ENCODE measurements at places on chromosomes 13 and 19.

GRCh38 chr19:34180709-34181108 is 8.4 kb downstream of the LSM14A start:
- DNase-seq = no peak

DNA sequence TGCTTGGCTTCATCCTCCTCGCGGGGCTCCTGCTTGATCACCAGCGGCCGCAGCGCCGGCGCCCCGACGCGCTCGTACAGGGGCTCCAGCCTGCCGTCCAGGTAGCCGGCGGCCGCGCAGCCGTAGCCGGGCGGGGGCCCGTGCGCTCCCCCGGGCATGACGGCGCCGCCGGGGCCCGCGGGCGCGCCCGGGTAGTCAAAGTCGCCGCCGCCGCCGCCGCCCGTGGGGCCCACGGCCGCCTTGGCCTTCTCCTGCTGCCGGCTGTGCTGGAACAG is 497 bp downstream of the CEBPA start:
- DNase-seq = no peak

- DNase-seq = no peak
Measured at GRCh38 chr13:28744656-28745055, 25.9 kb upstream of the SLC46A3 start.

DNA sequence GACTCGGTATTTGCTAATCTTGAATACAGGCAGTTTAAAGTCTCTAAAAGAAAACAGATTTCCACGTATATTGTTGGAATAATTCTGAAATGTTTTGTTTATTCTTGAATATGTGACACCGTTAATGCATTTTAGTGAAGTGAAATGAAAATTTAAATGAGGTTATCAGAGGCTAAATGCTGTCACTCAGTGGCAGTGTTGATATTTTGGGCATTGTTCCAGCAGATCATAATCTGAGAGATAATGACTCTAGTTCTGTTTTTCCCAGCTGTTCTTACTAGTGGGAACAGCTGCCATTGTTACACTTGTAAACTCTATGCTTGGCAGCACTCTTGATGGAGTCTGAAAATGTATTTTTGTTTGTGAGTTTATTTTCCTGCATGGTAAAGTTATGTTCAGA is 365.6 kb upstream of the SLC10A2 start:
- no peak for DNase-seq

- no peak for DNase-seq
Measured at GRCh38 chr13:27810461-27810860, 18.2 kb downstream of the GSX1 start.

DNA sequence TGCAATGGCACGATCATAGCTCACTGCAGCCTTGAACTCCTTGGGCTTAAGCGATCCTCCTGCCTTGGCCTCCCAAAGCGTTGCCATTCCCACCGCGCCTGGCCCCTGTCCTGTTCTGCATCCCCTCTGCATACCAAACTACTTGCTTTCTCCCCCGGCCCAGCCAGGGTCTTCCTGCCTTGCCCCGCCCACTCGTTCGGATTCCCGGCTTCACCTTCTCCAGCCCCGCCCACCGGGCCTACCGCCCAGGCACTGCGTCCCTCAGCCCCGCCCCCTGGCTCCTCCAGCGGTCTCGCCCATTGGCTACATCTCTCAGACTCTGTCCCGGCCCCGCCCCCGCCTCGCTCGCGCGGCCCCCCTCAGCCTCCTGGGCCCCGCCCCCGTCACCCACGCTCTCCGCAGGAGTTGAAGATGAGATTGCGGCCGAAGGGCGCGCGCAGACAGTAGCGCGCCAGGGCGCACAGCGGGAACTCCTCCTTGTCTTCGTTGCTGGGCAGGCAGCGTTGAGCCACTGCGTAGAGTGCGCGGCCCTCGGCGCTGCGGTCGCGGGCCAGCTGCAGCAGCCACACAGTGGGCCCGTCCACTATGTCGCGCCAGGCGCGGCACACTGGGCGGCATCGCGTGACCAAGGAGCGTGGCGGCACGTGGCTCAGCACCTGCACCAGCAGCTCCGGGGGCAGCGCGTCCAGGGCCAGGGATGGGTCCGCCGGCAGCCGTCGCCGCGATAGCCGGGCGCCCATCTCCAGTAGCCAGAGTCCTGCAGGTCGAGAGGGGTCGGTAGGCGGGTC is 19.0 kb downstream of the MRPS12 start:
- peak; percentile 79 for DNase-seq

DNA sequence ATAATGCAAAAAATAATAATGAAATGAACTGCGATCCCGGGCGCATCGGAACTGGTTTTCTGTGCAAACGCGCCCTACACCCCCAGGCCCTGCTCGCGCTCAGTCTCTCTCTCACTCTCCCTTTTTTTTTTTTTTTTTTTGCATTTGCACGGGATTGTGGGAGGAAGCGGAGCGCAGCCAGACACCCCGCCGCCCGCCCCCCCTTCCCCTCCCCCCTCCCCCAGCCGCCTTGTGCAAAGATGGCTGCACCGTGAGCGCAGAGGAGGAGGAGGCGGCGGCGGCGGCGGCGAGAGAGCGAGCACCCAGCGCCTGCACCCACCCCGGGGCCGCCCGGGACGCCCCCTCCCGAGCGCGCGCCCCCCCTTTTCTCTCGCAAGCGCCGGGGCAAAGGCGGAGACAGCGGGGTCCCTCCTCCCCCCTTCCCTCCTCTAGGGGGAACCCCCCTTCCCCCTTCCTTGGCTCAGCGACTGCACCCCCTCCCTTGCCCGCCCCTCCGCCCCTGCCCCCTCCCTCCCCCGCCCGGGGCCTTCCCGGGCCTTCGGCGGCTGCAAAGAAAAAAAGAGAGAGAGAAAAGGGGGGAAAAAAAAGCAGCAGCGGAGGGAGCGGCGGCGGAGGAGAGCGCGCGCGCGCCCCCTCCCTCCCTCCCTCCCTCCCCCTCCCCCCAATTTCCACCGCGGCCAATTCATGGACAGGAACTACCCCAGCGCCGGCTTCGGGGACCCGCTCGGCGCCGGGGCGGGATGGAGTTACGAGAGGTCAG is at the start of gene PRR12:
Gene PRR12, plus strand, starts transcription at position 212 of the 760 bp plus-strand sequence. Its CDS starts 473 bp downstream, at position 685.
- peak; percentile 64 for DNase-seq

- DNase-seq = no peak
Measured at GRCh38 chr19:49512970-49513745, 697 bp downstream of the FCGRT start.

GRCh38 chr19:20660473-20661140 is 764 bp downstream of the ZNF626 start:
- no peak for DNase-seq

GRCh38 chr19:9885077-9885552 is 50.0 kb downstream of the PIN1 start:
- no peak for DNase-seq

DNA sequence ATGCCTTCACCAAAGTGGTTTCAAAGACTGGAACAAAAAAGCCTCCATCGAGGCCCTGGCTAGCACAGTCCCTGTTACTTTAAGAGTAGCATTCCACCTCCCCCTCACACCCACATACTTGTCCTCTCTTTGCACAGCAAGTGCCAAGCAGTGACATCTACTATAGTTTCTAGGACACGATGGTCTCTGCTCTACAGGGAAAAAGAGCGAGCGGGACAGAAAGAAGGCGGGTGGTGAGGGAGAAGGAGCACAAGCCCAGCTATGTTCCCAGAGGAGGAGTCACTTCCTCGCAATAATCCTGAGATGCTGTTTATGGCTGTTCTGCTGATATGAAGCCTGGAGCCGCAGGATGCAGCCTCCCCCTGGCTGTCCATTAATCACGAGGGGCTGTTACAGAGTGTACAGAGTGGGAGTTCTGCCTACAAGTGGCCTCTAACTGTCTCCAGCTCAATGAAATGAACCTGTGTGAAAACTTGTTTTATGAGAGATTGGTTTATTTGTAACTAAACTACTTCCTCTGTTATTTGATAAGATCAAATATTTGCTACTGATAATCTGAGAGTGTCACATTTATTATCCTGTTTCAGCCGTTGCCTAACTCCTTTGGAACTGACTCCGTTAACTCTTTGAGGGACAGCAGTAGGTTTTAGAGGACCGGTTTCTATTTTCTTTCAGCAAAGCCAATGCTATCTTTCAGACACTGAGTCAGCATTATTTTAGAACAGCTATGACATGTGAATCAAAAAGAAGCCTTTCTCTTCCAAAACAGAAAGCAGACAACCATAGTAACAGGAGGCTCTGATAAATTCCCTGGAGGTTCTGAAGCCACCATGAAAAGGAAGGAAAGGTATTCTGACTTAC is 208.0 kb downstream of the SPRY2 start:
- no peak for DNase-seq

DNA sequence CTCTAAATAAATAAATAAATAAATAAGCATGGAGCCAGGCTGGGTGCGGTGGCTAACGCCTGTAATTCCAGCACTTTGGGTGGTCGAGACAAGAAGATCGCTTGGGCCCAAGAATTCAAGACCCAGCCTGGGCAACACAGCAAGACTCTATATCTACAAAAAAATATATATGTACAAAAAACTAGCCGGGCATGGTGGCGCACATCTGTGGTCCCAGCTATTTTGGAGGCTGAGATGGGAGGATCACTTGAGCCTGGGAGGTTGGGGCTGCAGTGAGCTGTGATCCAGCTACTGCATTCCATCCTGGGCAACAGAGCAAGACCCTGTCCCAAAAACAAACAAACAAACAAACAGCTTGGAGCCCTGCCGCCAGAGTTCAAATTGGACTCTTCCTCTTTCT is 2.7 kb downstream of the ACTMAP start:
- DNase-seq = no peak

Data from stimulated activated CD8-positive, alpha-beta memory T cell treated with anti-CD3 and anti-CD28 coated beads, Interleukin-4, amount 100 ng/mL, for 24 hours (primary cell).